ENCODE measurements at places on chromosomes 11 and 22.

DNA sequence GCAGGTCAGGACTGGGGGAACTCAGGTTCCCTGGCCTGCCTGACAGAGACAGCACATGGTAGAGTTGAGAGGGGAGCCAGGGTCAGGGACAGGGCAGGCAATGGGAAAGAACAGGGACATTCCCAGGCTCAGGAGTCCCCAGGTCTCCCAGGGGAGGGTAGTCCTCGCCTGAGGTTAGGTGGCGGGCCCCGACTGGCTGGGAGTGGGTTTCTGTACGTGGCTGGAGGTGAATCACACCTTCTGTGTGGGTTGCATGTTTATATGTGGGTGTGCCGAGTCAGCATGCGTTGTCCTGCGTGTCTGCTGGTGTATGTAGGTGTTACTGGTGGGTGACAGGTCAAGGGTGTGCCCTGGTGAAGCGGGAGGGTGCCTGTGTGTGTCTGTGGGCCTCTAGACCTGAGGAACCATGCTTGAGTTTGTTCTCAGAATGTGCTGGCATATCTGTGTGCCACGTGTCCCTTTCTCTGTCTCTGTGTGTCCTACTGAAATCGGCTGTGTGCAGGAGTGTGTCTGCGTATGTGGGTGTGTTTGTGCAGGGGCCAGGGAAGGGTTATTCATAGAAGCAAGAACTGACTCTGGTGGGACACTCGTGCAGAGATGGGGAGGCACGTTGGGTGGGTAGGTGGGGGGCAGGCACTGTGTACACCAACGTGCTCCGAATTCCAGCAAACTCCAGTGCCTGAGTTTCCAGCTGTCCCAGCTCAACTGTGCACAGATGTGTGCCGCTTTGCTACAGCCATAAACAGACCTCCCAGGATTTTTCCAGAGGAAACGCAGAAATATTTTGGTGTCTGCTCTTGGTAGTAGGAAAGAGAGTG lies 23.8 kb upstream of the OAF start:
- no peak for DNase-seq
- no peak overlapping the region for H3K27ac ChIP-seq
- H3K27me3 ChIP-seq, result no peaks in the 10 kb centered on the region
- H3K4me3 ChIP-seq, result no peak overlapping the region
- no peaks in the 10 kb centered on the region for H3K4me1 ChIP-seq

GRCh38 chr11:128711136-128711535 lies 17.3 kb downstream of the FLI1 start:
- no peak overlapping the region for H3K4me3 ChIP-seq
- peaks cover 53% of the 10 kb centered on the region for H3K4me1 ChIP-seq
- no peak for DNase-seq
- H3K27ac ChIP-seq, result peak overlapping the region; percentile 72
- peaks cover 2% of the 10 kb centered on the region for H3K36me3 ChIP-seq

DNA sequence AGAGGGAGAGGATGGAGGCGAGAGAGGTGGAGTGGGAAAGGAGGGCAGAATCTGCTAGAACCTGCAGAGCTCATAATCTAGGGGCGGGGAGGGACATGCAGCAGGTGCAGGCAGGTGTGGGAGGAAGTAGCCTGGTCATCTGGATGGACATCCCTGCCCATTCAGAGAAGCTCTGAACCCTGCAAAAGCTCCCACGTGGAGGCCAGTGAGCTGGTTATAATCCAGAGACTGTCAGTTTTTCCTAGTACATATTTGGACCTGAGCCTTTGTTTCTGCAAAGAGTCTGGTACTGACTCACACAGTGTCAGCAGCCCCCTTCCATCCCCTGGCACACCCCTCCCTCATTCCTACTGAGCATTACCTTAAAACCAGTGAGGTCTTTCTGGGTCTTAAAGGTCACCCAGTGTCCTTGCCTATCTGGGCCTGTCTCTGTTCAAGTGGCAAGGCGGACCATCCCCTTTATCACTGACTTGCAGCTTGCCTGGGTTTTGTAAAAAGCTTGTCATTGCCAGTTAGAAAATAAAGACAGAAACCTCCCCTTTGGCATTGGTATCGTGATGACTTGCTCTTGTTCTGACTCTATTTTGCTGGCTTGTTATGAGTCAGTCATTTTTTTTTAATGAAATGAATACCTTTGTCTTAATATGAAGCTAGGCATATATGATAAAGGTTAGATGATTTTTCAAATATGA lies 26.1 kb downstream of the PTPRJ start:
- no peak overlapping the region for H3K4me3 ChIP-seq
- H3K27ac ChIP-seq, result peak overlapping the region; percentile 70
- no peak for DNase-seq

DNA sequence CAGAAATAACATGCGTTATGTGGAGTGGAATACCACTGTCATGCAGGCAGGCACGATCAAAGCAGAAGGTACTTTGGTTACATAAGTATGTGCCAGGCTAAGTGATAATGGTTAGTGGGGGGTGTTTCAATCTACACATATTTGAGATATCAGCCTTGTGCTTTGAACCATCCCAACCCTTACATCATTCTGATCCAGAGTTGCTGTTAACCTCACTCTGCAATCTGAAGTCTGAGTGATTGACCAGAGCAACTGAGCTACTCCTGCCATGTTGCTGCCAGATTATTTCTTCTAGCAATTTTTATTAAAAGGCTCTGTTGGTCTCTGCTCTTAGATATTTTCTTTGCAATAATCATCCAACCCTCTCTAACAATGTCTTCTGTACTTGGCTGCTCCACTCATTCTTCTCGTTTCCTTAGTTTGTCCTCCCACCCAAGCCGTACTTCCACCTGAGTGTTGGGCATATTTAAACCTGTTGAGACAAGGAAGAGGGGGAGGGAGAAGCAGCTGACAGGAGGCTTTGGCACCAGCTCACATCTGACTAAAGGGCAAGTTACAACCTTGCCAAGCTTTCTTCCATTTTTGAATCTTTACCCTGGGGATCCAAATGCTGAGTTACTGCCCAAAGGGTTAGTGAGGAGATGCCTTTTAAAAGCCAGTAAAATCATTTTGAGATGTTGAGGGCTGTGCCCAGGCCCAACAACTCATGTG lies 114.1 kb upstream of the SESN3 start:
- no peaks in the 10 kb centered on the region for H3K4me1 ChIP-seq
- no peaks in the 10 kb centered on the region for H3K36me3 ChIP-seq
- no peak overlapping the region for H3K27ac ChIP-seq
- no peak overlapping the region for H3K4me3 ChIP-seq
- DNase-seq, result no peak

DNA sequence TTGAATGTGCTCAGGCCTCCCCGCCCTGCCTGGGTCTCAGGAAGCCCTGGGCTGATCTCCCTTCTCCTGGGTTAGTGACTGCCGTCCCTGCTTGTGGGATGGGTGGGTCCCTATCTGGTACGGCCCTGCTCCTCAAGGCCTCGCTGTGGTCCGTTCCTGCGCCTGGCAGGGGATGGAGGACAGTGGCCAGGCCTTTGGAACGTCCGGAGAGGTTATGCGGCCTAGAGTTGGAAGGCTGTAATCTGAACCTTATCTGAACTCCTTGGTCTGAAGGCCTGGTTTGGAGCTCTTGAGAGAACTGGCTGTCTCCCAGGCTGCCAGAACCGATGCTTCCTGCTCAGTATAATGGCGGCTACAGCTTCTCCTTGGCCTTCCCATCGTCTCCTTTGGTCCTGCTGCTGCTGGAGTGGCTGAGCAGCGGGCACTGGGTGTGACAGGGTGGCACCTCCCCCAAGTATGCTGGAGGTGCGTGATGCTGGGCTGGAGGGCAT lies 72.8 kb downstream of the FLI1 start:
- DNase-seq, result no peak
- peaks cover 55% of the 10 kb centered on the region for H3K36me3 ChIP-seq
- no peak overlapping the region for H3K27ac ChIP-seq
- no peak overlapping the region for H3K4me3 ChIP-seq

DNA sequence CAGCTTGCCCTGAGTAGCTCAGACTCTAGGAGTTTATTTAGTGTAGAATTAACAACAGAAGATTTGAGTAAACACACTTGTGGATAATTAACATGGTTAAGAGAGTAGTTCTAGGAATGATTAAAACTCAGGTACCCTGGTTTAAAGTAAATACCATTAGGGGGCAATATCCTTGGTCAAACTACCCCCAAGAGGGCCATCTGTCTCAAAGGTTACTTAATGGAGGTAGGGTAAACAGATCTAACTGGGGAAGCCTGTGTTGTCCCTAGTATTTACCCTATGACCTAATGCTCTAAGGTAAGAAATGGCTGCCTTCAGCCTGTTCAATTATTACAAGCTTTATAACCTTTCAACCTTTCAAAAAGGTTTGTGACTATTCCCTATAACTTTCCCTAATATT lies 10.6 kb upstream of the GLYATL1 start:
- no peak for DNase-seq
- H3K4me3 ChIP-seq, result no peak overlapping the region
- no peaks in the 10 kb centered on the region for H3K36me3 ChIP-seq
- H3K27ac ChIP-seq, result no peak overlapping the region

- DNase-seq, result no peak
- H3K27me3 ChIP-seq, result no peaks in the 10 kb centered on the region
- no peaks in the 10 kb centered on the region for H3K36me3 ChIP-seq
- H3K4me1 ChIP-seq, result no peaks in the 10 kb centered on the region
- H3K27ac ChIP-seq, result no peak overlapping the region
These were observed 36.5 kb downstream of the MCM5 start for GRCh38 chr22:35436421-35436820.

Measured in upper lobe of left lung (tissue), 6 donors.